Endothelial cell of umbilical vein (primary cell): ENCODE measurements at places on chromosomes 7 and 10.

DNA sequence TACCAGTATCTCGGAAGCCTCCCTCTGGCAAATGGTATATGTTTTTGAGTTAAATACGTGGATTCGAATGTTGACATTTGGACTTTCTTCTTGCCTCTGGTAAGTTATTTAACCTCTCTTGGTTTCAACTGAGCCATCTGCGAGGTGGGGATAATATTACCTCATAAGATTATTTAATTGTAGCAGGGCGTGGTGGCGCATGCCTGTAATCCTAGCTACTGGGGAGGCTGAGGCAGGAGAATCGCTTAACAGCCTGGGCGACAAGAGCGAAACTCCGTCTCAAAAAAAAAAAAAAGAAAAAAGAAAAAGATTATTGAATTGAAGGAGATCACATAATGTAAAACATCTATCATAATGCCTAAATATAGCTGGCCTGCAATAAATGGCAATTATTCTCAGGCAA, 396 bp upstream of the TAF5 start:
- no peak for DNase-seq

DNA sequence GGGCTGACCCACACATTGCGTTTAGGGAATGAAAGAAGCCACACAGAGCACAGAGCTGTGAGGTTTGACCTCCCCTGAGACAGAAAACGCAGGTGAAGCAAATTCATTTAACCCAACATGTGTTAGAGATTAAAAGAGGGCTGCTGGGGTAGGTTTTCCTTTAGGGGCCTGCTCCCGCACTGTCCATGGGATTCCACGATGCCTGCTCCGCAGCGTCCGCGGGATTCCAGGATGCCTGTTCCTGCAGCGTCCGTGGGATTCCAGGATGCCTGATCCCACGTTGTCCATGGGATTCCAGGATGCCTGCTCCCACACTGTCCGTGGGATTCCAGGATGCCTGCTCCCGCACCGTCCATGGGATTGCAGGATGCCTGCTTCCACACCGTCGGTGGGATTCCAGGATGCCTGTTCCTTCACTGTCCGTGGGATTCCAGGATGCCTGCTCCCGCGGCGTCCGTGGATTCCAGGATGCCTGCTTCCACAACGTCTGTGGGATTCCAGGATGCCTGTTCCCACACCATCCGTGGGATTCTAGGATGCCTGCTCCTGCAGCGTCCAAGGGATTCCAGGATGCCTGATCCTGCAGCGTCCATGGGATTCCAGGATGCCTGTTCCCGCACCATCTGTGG, 78.7 kb downstream of the VIPR2 start:
- DNase-seq = no peak

- DNase-seq = no peak
These were observed 29.0 kb downstream of the MGAM2 start for GRCh38 chr7:142140401-142140959.

DNA sequence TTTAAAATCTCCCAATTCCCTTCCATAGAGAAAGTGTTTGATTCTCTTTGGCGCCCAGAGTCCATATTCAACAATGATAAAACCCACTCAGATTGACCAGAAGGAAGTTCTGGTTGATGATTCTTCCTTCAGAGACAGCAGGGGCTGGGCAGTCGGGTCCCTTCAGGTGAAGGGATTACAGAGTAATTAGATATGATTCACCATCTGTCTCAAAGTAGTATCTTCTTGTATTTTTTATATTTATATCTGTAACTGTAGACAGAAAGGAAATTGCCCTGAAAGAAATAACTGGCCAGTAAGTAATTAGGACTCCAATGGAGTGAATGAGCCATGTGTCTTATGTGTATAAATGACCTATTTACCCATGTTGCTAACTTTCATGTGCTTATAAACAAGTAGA, 156.0 kb downstream of the PLCE1 start:
- DNase-seq = no peak

DNA sequence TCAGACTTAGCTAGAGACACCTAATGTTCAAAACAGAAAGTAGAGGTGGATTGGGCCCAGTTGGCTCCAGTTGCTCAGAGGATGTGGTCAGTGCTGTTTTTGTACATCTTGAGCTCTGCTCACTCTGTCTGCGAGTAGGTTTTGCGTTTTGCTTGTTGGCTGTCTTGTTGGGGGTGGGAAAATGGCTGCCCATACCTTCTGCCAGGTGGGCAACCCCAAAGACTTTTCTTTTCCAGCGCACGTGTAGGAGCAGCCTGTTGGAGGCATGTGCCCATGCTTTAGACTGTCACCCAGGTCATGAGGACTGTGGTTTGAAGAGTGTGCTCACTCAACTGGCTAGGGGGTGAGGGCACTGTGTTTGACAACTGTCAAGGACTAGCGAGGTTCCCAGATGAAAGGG, 73.9 kb downstream of the KAT6B start:
- DNase-seq = no peak

DNA sequence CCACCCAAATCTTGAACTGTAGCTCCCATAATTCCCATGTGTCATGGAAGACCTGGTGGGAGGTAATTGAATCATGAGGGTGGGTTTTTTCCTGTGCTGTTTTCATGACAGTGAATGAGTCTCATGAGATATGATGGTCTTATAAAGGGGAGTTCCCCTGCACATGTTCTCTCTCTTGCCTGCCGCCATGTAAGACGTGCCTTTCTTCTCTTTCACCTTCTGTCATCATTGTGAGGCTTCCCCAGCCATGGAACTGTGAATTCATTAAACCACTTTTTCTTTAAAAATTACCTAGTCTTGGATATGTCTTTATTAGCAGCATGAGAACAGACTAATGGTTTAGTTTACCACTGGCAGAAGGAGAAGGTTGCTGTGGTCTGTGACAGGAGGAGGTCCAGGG, 111.5 kb upstream of the RAB18 start:
- no peak for DNase-seq

DNA sequence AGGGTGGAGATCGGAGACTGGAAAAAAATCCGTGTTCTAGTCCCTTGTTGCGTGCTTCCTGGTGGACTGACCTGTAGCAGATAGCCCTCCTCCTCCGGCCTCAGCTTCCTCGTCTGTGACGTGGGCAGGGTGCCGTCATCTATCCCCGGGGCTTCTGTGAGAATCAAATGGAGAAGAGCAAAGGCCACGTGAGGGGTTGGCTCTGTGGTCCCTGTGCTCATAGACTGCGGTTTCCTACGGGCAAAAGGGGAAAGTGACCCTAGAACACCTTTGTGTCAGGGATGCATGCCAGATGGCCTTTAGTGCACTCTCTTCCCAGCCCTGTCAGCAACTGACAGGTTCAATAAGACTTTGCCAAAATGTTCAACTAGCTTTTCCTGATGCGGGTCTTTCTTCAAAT, 33.7 kb downstream of the GRK5 start:
- no peak for DNase-seq
